ENCODE measurements at places on chromosomes 12 and 14. TPM values are rescaled to one million over a fixed set of nuclear protein-coding genes. Genes with fewer than 3 reads are reported as not detected.

The CSAD gene
- 19.7 TPM for total RNA-seq

DNA sequence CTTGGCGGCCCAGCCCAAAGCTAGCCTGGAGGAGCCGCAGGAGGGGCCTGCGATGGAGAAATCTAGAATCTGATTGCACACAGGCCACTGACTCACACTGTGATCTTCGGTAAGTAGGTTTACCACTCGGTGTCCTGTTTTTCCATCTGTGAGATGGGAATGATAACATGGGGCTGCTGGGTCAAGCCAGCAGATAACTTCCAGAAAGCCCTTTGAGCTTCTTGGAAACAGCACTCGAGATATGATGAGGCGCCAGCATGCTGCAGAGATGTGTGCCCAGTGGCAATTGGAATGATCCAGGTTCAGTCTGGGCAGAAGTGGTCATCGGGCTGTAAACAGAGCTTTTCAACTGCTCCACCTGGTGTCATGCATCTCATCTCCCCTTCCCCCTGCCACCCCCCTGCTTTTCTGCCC lies 771.3 kb upstream of the TBX3 start:
- DNase-seq: no peak

DNA sequence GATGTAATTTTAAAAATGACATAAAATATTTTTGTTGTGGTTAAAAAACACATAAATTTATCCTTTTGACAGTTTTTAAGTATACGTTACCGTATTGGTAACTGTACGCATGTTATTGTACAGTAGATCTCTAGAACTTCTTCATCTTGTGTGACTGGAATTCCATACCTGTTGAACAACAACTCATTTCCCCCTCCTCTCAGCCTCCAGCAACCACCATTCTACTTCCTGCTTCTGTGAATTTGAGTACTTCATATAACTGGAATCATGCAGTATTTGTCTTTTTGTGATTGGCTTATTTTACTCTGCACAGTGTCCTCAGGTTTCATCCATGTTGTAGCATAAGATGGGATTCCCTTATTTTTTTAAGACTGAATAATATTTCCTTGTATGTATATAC lies 113.6 kb upstream of the ATF1 start:
- DNase-seq: no peak

DNA sequence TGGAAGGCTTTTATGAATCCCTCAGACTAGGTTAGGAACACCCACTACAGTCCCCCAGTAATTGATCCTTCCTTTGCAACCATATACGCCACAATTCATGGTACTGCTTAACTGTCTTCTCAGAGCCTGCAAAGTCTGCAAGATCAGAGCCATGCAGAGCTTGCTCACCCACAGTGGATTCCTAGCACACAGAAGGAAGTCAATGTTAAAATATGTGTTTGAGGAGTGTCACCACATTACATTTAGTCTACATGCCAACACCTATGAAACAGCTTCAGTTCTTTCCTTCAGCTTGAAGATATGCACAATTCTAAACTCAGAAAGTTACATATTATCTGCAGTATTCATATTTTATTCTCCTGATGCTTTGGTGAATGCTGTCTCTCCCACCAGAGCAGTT lies 138.5 kb downstream of the NDUFA12 start:
- no peak for DNase-seq
